ENCODE measurements at places on chromosomes 4 and X.

GRCh38 chrX:136191171-136191570, 43.8 kb downstream of the FHL1 start:
- DNase-seq: no peak

DNA sequence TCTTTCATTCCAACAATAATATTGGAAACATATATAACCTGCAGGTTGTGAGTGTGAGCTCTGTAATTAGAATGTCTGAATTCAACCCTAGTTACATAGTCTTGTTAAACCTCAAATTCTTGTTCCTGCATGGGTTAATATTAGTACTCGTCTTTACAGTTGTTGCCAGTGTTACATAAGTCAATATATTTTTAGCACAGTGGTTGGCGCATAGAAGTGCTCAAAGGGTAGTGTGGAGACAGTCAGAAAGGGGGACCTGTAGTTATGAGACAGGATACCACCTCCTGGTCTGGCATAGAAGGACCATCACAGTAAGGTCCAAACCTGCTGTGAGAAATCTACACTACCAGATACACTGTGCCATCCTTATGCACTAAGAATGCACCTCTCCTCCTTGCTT, 1045.9 kb upstream of the SLIT2 start:
- DNase-seq: no peak

DNA sequence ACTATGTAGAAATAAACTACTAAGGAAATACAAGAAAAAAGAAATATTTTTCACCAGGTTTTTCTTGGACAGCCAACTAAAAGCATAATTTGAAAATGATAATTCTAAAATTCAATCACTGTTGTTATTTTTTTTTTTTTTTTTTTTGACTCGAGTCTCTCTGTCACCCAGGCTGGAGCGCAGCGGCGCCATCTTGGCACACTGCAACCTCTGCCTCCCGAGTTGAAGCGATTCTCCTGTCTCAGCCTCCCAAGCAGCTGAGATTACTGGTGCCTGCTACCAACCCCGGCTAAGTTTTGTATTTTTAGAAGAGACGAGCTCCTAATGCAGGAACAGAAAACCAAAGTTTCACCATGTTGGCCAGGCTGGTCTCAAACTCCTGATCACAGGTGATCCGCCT, 122.3 kb upstream of the UGT8 start:
- no peak for DNase-seq

- DNase-seq: peak; percentile 88
Observed at GRCh38 chr4:55468724-55469123, 73.0 kb downstream of the TMEM165 start.

- DNase-seq: no peak
Observed at GRCh38 chrX:124679199-124679598, 332.8 kb downstream of the SH2D1A start.

DNA sequence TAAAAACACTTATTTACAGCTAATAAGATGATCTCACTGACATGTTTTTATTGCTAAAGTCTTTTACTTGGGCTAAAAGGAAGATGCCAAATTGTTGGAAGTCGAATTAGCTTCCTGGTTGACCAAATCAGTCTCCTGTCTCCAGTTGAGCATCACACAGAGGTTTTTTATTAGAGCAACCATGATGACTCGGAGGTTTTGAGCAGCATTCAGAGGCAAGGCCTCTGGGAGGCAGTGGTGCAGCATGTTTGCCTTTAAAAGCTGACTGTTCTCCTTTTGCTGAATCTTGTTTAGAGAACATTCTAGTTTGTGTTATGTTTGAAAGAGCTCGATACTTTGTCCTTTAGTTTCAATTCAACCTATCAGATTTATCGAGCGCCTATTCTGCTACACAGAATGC, 2.1 kb downstream of the UCHL1 start:
- peak; percentile 86 for DNase-seq

- DNase-seq: peak; percentile 19
Observed at GRCh38 chr4:185396724-185397385, at the start of gene ANKRD37. Gene ANKRD37 (plus strand): TSS chr4:185396841. CDS start chr4:185396924, 83 bp downstream.

DNA sequence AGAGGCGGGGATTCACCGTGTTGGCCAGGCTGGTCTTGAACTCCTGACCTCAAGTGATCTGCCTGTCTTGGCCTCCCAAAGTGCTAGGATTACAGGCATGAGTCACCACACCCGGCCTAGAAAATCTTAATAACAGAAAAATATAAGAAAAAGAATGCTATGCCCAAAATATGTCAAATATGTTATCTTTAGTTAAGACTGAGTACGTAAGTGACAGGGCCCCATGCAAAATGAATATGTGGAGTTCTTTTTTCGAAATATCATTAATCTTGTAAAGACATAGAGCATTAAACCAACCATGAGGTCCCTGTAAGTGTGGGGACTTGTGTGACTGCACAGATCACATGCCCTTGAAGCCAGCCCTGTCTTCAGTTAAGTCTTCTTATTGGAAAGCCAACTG, 8.9 kb upstream of the ZNF518B start:
- no peak for DNase-seq

DNA sequence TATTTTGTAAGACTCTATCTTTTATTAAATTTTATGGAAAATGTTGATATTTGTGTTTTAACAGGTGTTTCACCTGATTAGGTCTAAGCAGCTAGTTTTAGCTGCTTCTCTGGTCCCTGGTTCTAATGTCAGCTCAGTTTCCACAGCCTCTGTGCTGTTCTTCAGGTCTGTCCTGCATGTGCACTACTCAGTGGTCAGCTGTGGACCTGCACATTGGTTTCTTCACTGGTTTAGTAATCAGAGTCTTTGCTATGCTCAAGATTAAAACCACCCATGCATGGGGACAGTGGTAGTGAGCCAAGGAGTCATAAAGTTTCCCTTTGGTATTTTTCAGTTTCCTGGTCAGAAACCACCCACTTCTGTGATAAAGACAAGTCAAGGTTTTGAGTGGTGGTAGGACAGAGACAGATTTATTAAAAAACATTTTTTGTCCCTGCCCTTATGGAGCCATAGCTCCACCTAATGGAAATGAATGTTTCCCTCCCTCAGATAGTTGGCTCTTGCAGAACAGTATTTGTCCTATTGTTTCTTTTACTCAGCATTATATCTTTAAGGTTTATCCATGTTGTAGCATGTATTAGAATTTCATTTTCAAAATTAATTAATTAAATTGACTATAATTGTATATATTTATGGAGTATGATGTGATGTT, 36.8 kb upstream of the VBP1 start:
- DNase-seq: no peak

GRCh38 chr4:85986266-85986665, 373.6 kb downstream of the MAPK10 start:
- DNase-seq: peak; percentile 29

DNA sequence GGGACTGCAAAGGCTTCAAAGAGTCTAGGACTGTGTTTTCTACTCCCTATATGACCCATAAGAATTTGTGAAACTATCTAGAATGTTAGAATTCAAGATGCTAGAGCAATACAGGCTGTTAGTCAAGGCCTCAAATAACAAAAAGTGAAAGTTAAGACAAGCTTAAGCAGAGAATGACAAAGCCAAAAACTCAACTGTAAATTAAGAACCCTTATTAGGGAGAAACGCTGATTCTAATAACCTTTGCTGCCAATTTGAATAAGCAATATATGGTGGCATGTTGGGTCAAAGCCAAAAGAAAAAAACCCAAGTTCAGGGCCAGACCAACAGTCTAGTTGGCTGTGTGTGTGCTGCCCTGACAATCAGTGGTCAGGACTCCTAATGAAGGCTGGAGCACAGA, 160.0 kb downstream of the INPP4B start:
- DNase-seq: no peak

- DNase-seq: peak; percentile 34
Observed at GRCh38 chr4:121307445-121308327, 73.1 kb downstream of the QRFPR start.
